Neural crest cell (in vitro differentiated cells): ENCODE measurements at places on chromosomes 5 and 9.
A peak's percentile ranks its signal among the peaks of the same experiment; 100 is the strongest.

DNA sequence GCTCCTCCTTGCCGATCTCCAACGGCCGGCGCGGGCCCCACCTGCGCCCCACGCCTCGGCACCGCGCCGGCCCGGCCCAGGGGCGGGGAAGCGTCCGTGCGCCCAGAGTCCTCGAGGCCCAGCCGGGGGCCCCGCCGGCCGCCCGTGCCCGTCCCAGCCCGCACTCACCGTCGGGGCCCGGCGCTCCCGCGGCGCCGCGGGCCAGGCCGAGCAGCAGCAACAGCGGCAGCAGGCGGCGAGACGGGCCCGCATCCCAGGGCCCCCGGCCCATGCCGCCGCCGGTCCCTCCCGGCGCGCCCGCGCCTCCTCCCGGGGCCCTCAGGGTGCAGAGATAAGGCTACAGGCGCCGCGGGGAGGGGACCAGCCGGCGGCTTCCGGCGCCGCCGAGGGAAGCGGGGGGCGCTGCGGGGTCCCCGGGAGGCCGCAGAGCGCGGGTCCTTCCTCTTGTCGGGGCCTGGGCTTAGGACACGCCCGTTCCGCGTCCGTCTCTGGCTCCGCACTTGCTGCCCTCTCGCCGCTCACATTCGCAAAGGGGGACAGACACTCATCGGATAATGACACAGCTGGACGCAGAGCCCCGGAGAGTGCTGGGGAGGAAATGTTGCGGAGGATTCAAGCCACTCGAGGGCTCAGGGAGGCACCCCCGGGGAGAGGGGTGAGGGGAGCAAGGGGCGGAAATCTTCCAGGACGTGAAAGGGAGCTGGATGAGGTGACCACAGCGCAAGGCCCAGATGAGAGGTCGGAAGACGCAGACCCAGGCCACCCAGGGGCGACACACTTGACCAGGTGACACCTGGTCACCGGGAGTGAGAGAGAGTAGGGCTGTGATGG lies at the start of gene SUSD1:
SUSD1 (minus strand) TSS at position 333 of the 831 bp plus-strand sequence; CDS start at position 271, 62 bp downstream.
- DNase-seq: peak; percentile 46

DNA sequence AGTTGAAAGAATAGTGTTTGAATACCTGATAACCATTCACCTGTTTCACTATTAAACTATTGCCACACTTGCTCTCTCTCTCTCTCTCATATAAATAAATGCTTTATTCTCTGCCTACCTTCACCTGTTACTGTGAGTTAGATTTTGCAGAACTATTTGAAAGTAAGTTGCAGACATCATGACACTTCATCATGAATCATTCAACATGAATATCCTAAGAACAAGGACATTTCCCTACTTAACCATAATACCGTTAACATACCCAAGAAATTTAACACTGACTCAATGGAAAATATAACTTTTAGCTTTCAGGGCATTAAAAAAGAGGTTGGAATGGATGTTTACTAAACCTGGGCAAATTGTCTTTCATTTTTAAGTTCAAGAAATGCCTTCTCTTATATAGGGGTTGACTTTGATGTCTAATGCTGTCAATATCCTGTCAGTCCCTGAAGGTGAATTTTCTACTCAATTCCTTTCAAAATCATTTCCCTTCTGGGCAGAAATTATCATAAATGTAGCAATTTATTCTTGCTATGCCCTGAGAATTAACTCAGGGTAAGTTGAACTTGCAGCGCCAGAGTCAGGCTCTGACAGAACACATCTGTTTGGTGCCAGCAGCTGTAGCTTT lies 582.6 kb upstream of the TLE4 start:
- DNase-seq: no peak

- DNase-seq: no peak
Observed at GRCh38 chr5:39197556-39197955, 21.8 kb downstream of the FYB1 start.

GRCh38 chr5:89187883-89188465 lies 305.0 kb upstream of the MEF2C start:
- no peak for DNase-seq

GRCh38 chr9:81819859-81820546 lies 108.2 kb upstream of the SPATA31D4 start:
- no peak for DNase-seq

DNA sequence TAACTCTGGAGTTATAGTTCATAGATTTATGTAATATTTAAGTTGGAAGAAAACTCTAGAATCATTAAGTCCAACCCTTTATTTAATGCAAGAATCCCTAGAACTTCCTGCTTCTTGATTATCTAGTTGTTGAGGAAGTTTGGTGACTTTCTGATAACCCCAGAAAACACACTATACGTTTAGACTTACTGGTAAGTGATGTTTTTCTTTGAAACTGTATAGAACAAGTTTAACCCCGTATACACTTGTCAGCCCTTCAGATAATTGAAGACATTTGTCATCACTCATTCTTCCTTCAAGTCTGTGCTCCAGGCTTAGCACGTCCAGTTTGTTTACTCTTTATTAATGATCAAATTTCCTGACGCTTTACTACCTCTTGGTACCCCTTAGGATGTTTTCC lies 9.0 kb downstream of the NDUFS4 start:
- no peak for DNase-seq

DNA sequence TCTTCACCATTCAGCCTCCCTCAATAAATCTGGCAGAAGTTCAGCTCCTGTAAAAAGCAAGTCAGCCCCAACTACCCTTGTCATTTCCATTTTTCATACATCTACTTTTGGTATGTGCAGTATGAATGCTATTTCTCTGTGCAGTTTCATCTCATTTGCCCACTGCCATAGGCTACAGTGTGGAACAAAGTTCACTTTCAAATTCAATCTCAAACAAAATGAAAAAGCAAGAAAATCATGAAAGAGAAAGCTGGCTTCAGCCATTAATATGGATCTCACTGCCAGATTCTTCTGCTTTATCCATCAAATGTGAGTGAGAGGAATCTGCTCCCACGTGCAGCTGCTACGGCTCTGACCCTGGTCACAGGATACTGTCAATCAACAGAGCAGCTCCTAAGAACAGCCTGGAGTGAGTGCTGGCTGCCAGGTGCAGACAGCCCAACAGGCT lies 494.2 kb downstream of the ZNF608 start:
- DNase-seq: no peak

- no peak for DNase-seq
Observed at GRCh38 chr5:179300581-179301180, 44.6 kb downstream of the ADAMTS2 start.

DNA sequence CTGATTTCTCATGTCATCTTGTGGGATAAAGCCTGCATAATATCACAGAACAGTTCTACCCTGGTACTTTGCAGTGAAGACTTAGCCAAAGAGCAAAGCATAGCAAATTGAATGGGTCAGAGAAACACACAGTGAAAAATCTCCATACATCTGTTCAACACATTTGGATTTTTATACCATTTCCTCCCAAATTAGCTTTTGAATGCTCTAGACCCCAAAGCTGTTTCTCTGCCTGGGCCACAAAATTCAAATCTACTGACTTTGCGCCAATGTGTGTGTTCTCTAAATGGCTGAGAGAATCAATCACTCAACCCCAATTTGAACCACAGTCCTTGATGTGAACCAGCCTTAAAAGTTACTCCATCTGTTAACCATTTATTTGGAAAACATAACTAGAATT lies 236.9 kb upstream of the NFIL3 start:
- DNase-seq: no peak

DNA sequence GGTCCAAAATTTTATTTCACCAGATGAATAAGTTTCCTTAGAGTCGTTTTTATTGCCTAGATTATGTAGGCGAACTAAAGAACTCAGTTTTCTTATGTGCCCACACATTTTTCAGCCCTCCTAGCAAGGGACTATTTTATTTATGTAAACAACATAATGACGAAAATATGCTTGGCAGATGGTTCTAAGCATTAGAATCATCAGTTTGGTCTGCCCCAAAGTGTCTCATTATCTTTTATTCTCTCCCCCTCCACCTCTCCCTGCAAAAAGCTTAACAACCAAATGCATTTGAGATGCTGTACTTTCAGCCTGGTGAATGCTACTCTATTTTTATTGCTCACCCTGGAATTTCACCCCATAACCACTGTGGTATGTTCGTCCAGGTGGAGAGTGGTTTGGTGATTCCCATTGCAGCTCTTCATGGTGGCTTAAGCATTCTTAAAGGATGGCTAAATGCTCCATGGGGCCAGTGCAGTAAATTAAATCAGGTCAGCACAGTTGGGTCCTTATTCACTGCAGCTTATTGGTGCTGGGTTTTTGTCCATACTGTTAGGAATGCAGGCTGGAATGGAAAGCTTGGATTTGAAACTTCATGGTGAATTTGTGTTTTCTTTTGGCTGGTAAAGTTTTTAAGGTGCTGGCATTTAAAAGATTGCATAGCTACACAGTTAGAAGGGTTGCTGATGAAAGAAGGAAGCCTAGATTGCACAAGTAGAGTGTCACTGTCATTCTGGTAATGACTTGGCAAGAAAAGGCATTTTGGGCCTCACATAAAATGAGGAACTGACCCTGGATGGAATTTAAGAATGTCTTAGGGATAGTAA lies 39.2 kb downstream of the TLE4 start:
- DNase-seq: no peak

- DNase-seq: no peak
Observed at GRCh38 chr5:98095072-98095471, 678.4 kb upstream of the RGMB start.

DNA sequence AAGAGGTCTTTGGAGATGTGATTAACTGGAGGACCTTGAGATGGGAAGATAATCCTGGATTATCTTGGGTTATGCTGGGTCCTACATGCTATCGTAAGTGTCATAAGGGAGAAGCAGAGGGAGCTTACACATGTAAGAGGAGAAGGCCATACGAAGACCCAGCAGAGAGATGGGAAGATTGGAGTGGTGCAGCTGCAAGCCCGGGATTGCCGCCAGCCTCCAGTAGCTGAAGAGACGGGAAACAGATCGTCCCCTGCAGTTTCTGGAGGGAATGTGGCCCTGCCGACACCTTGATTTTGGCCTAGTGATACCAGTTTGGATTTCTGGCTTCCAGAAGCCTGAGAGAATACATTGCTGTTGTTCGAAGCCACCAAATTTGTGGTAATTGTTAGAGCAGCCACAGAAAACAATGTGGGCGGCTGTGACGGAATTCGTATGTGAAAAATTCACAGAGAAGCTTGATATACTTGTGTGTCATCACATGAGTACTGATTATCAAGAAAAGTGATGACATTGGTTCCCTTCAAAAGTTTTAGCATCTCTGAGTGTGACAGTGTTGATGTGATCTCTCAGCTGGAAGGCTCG lies 86.9 kb downstream of the CYFIP2 start:
- no peak for DNase-seq

- no peak for DNase-seq
Observed at GRCh38 chr5:7068899-7069298, 327.0 kb upstream of the ADCY2 start.

DNA sequence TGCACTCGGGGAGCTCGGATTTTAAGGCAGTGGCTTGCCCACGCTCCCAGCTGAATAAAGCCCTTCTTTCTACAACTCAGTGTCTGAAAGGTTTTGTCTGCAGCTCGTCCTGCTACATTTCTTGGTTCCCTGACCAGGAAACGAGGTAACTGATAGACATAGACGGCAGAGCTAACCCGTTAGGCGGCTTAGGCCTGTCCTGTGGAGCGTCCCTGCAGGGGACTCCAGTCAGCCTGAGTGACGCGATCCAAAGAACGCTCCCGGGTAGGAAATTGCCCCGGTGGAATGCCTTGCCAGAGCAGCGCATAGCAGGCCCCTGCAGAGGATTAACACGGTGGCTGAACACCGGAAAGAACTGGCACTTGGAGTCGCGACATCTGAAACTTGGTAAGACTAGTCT lies 1.8 kb upstream of the SELENOP start:
- DNase-seq: peak; percentile 10

DNA sequence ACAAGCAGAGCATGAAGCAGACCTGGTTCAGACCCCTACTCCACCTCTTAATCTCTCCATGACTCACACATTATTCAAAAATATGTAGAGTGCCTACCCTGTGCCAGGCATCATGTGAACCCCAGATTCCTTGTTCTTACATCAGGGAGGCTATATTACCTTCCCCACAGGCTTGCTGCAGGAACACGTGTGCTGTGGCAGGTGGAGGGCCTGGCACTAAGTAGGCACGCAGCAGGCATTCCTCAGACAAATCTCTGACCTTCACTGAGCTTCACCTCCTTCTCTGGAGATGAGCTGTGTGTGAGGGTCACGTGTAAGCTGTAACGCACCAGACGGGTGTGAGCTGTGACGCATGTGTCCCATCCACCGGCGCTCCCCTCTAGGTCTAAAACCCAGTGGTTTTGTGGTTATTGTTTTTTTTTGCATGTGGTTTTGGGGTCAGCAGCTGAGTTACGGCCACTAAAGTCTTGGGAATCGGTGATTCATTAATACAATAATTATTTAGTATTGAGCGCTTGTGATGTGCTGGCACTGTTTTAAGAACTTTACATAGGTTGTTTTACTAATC lies 30.3 kb downstream of the ANGPTL2 start:
- no peak for DNase-seq

- peak; percentile 52 for DNase-seq
Observed at GRCh38 chr5:10111571-10111970, 138.1 kb downstream of the ATPSCKMT start.

DNA sequence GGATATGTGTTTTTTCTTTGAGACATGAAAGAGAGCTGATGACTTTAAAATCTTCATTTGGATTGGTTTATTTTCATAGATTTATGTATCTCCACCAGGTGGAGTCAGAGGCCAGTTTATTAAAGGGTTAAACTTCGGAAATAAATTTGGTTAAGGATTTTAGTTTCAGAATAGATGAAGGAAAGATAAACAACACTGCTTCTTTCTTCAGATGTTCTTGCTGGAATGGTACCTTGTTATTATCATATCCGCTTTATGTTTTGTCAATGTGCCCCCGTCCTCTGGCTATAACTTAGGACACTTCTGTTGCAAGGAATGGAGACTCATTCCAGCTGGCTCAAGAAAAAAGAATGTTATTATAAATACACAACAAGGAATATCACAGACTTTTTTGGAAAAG lies 81.2 kb downstream of the ALDH1A1 start:
- DNase-seq: no peak

DNA sequence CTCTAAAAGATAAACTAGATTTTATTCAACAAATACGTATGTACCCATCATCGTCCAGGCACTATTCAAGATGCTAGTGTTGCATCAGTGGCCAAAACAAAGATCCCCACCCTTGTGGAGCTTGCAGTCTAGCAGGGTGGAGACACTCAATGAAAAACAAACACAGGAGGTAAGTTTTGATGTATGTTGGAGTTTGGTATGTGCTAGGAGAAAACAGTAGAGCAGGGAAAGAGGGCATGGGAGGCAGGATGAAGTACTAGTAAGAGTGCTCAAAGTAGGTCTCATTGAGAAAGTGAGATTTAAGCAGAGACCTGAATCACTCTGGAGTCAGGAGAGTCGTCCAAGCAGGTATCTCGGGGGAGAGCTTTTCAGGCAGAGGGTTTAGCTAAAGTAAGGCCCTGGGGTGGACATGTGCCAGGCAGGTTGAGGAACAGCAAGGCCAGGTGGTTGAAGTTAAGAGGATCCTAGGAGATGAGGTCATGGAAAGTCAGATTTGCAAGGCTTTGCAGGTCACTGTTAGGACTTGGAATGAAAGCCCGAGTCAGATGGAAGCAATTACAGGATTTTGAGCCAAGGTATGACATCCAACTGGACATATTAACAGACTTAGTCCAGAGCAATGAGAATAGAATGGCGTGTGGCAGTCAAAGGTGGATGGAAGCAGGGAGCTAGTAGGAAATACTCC lies 9.2 kb downstream of the SNX18 start:
- DNase-seq: no peak
